ENCODE measurements at places on chromosomes 1 and 21.
A peak's percentile ranks its signal among the peaks of the same experiment; 100 is the strongest.

- no peak for DNase-seq
Observed at GRCh38 chr1:178932552-178932906, 61.7 kb upstream of the ANGPTL1 start.

- no peak for DNase-seq
Observed at GRCh38 chr1:5564578-5565257, 427.5 kb downstream of the NPHP4 start.

GRCh38 chr21:19489930-19490329 lies 1086.3 kb upstream of the TMPRSS15 start:
- no peak for DNase-seq

GRCh38 chr1:160675641-160676410 lies 29.0 kb upstream of the SLAMF1 start:
- DNase-seq, result peak; percentile 27

DNA sequence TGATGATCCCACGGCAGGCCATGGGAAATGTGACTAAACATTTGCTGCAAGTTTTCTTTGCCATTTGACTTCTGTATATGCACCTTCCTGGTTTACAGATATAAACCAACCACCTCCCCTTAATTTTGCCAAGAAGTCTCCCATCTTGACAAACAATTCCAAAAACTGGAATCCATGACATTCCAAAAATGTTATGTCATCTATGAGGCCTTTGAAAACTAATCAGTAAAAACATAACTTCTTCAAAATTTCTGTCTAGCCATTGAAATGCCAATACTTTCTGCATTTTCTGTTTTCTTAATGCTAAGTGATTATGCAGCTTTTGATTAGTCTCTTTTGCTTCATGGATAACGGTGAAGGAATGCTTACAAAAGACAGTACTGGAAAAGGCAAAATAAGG lies 84.1 kb downstream of the LYST start:
- no peak for DNase-seq

- DNase-seq, result no peak
Observed at GRCh38 chr1:53783056-53783455, 44.1 kb upstream of the GLIS1 start.

DNA sequence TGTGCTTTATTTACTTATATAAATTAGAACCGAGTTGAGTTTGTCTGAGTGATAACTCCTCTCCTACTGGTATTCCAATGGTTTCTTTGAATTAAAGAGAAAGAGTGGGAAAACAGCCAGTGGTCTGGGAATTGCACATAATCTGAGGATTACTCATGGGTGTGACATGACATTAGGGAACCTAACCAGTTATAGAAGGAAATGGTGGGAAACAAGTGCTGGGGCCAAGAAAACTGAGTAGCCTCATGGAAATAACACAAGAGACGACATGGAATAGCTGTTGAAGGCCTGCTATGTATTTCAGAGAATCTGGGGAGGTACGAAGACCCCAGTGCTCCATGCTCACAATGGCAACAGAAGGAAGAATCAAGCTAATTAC lies 41.8 kb upstream of the LRRC52 start:
- no peak for DNase-seq

GRCh38 chr1:206814716-206815341 lies 42.5 kb upstream of the IL10 start:
- DNase-seq, result peak; percentile 70
